Cerebellar cortex (tissue), 1 donor: ENCODE measurements at places on chromosomes 4 and X.

GRCh38 chr4:161167539-161167938 lies 996.3 kb downstream of the FSTL5 start:
- DNase-seq: peak; percentile 25

- DNase-seq: no peak
Observed at GRCh38 chr4:133143775-133144430, 5.2 kb upstream of the PCDH10 start.

DNA sequence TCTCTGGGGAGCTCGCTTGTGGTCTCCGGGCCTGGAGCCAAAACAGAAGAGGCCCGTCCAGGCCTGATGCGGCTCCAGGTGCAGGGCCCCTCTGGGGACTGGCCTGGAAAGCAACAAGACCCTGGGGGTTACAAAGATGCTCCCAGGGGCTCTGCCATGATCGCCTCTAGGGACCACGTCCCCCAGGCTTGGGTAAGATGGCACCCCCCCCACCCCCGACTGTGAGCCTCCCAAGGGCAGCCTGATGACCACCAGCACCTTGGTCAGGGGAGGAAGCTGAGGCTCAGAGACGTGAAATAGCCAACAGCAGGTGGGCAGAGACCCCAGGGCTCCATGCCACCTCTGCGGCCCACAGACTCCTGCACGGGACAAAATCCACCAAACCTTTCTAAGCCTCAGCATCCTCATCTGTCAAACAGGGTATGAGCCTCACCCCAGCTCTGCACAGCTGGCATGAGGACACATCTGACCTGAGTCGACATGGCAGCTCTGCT lies 25.4 kb downstream of the C4orf50 start:
- DNase-seq: no peak

DNA sequence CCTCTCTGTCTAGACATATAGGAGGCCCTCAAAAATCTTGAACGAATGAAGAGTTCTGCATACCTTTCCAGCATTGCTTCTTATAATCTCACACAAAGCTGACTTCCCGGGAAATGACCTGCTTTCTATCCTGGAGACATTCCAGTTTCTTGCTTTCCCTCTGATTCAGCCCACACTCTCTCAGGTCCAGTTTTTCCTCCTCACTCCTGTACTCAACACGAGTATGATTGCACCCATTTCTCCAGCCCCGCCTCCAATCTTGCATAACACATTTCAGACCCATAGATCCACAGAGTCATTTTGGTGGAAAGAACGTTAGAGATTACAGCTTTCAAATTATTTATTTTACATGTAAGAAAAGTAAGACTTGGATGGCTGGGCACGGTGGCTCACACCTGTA lies 127.5 kb upstream of the TLR3 start:
- DNase-seq: no peak

DNA sequence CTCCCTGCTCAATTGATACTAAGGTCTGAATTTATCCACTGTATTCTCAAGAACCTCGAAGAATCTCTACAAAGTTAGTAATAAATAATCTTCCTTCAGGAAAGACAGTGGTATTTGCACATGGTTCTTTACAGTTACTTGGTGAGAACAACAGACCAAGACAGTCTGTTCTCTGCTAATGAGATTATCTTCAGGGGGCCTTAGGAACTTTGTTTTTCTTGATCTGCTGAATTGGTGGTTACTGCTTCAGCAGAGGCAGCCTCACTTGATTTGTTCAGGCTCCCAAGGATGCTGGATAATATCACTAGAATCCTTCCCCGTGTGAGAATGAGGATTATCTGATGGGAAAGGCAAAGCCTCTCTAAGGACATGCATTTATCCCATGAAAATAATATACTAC lies 64.8 kb downstream of the CBR4 start:
- DNase-seq: no peak

DNA sequence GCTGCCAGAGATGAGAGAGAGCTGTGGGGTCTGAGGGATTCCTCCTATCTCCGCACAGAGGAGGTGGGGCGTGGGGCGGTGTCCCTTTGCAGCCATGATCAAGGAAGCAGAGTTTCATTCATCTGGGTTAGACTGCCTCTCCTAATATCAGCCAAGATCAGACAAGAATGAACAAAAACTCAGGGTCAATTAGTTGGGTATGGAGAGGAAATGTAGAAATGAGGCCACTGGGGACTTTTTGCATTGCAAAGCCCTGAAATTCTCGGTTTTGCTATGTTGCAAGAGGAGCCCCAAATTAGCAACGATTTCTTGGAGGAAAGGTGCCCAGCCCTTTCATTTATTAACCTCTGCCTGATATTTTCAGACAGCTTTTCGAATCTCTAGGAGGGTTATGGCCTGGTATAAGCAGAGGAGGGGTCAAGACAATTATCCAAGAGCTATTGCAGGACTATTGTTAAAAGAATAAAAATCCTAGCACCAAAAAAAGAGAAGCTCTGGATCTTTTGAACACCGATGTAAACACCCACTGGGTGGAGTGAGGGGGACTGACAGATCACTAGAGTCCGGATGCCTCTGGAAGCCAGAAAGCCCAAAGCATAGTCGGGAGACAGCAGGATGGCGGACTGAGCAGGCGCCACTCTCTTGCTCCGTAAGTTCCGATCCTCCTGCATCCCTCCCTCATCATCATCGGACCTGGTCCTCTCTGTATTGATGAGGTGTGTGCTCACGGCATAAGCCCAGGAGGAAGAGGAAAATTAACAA lies 34.4 kb upstream of the ACSL1 start:
- DNase-seq: no peak

DNA sequence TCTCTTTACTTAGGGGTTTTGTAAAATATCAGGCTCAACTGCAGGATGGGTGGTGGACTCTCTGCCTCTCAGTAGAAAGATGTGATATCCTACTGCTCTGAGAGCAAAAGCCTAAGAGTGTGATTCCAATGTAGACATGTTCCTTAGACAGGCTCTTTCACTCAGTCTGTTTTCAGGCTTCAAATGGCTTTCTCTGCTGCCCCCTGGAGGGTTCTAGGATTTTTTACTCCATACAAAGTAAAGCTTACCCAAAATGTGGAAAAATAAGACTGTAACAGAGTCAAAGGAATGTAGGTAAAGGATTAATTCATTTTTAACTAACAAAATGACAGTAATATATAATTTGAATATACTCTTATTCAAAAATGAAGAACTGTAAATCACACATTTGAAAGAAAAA lies 32.1 kb downstream of the ZGRF1 start:
- DNase-seq: peak; percentile 73

DNA sequence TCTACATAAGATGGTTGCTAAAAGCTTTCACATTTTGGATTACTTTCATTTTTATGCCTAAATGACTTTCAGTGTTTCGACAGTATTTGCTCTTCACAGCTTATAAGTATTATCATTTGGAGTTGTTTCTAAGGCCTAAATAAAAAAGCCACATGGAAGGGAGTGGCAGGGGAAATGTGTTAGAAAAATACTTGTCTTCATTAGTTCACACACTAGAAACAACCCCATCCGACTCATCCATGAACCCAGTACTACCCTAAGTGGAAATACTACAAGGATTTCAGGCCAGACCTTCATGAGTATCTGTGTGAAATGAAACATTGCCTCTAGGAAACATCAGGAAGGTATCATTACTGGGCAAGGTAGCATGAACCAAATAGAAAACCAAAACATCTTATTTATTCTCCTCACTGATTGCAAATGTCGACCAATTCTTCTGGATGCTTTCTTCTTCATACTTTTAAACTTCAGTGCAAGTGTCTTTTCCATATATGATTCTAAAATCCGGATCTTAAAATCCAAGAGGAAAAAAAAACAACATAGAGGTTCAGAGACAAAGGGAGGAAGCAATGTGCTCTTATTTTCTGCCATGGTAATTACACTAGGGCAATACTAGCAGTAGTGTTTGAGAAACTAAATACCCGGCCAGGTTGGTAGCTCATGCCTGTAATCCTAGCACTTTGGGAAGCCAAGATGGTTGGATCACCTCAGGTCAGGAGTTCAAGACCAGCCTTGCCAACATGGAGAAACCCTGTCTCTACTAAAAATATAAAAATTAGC lies 349.4 kb downstream of the ARHGAP24 start:
- DNase-seq: no peak

DNA sequence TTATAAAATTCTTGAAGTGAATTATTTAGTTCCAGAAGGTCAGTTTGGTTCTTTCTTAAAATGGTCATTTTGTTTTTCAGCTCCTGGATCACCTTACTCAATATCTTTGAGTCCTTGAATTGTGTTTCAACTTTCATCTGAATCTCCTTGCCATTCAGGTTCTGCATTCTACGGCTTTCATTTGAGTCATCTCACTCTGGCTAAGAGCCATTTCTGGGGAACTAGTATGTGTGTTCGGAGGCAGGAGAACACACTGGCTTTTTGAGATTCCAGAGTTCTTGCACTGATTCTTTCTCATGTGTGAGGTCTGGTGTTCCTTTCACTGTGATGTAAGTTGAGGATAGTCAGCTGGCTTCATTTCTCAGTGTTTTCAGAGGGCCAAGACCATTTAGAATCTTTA lies 708.4 kb upstream of the FRG1 start:
- DNase-seq: no peak

- DNase-seq: no peak
Observed at GRCh38 chrX:136497556-136498052, at the start of gene HTATSF1. Gene HTATSF1 (plus strand): TSS chrX:136497592. CDS start chrX:136497685, 93 bp downstream.

DNA sequence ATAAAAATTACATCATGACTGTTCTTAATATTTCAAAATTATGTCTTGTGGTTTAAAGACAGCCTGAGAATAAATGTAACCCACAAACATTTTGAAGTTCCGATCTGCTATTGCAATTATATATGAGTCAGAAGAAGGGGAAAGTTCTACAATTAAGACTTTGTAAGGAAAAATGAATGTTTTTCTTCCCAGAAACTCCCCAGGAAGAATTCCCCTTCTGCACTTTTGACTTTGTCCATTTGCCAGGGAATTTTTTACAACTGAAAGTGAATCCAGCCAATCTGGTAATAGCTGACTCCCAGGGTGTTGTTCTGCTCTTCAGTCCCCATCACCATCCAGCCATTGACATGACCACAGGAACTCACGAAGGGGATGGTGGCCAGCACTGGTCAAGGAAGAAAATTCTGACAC lies 61.6 kb upstream of the NOCT start:
- no peak for DNase-seq

GRCh38 chr4:96305030-96305429 lies 465.1 kb downstream of the PDHA2 start:
- no peak for DNase-seq
